ENCODE measurements at places on chromosomes 7 and 10.
A peak's percentile ranks its signal among the peaks of the same experiment; 100 is the strongest.

GRCh38 chr10:102608487-102608886 lies 35.8 kb upstream of the TRIM8 start:
- no peak for DNase-seq

DNA sequence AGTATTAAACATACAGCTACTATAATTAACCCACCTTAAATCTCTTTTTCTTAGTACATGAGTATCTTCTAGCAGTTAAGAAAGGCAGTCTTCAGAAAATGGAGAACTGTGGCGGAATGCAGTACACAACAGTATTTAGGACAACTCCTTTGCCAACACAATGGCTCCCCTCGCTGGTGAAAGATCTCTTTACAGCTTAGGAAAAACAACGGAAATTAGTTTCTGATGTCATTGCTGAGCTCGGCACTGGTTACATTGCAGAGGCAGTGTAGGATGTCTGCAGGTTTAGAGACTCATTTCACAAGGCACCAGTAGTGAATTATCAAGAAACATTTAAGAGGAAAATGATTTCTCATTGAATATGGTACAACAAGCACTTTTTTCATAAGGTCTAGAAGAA lies 43.4 kb downstream of the GLRX3 start:
- DNase-seq: peak; percentile 11

DNA sequence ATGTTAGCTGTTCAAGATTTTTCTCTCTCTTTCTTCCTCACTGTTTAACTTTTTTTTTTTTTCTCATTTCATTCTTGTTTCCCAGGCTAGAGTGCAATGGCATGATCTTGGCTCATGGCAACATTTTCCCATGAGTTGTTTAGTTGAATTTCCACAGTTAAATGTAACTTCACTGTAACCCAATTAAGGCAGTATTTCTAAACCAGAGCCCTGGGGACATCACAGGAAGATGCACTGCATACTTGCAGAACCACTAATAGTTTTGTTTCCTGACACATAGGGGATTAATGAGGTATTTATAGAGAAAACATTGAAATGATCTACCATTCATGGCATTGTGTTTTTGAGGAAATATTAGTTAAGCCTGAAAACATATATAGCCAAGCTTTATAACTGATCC lies 795.6 kb upstream of the GHITM start:
- no peak for DNase-seq

DNA sequence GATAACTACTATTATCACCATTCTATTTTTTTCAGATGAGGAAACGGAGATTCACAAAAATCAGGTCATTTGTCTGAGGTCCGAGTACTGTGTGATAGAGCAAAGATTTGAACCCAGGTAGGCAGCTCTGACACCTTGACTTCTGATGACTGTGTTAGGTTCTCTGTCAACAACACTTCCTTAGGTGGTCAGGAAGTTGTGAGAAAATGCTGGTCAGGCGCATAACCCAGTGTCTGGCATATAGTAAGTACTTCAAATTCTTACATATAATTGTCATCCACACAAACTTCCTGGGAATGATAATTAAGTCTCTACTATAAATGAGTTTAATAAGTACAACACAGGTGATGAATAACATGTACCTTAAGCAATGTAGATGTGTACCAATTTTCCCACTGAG lies 381.5 kb downstream of the NEBL start:
- no peak for DNase-seq

- DNase-seq: peak; percentile 84
Measured at GRCh38 chr7:37408291-37409228, 40.1 kb downstream of the ELMO1 start.

DNA sequence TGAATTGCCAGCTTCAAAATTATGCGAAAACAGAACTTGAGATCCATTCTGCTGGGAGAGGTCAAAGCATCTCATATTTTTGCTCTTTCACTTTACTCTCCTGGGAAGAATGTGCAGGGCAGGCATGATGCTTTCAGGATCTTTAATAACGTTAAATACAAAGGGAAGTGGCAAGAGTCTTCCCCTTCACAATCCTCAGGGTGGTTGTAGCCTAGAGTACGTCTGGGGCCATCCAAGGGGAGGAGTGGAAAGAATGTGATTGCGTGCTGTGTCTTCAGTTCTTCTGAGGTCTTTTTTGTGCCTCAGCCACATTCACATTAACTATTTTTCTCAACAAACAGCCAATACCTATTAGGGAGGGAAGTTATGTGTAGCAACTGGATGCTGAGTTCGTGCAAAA lies 207.3 kb downstream of the HGF start:
- no peak for DNase-seq

DNA sequence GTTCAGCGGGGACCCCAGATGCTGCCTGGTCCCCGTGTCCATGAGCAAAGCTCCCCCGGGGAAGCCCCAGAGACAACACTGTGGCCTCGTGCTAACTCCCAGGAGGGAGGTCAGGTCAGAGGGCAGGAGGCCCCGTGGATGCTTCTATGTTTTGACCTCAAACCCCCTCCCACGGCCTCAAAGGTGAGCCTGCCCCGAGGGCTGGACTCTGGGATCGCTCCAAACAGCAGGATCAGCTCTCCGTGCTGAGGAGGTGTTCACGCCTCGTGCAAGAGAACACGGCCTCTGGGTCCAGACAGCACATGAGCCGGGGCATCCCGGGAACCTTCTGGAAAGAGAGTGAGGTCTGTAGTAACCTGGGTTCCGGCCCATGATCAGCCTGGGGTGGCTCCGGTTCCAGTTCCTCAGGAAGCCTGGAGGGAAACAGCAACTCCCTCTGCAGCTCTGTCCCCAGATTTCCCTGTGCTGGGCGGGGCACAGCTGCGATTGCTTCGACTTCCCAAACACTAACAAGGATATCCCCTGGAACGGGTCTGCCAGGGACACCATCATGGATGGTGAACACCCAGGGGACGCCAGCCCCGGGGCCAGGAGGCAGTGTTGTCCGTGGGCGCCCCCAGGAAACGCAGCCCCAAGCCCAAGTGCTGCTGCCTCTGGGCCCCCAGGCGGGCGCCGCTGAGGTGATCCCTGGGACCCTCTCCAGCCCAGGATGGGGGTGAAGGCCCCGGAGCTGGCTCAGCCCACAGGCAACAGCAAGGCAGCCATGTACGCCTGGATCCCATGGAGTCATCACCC lies 18.0 kb upstream of the INPP5A start:
- DNase-seq: no peak

DNA sequence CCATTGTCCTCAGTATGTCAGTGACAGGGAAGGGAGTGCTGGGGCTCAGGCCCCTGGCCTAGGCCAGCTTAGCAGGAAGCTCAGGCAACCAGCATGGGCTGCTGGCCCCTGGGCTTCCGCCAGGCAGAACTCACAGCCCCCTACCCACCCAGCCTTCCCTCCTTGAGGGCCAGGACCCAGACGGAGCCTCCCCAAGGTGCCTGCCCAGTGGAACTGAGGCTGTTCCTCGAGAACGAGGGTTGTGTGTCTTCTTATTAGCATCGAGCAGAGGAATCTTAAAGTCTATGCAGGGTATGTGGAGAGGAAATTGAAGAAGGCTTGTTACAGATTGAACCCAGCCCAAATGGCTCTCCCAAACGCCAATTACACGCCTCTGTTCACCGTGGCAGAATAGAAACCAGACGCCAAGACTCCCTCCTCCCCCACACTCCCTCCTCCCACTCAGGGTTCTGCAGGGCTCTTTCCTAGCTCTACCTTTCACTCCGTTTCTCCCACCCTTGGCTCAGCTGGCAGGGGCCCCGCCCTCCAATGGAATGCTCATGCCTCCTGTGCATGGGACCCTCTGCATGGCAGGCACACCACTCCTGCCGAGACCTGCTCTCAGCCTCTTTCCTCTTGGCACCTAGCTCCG lies 134.4 kb downstream of the ZMIZ1 start:
- no peak for DNase-seq

GRCh38 chr7:116139807-116140206 lies 70.5 kb upstream of the TES start:
- no peak for DNase-seq

DNA sequence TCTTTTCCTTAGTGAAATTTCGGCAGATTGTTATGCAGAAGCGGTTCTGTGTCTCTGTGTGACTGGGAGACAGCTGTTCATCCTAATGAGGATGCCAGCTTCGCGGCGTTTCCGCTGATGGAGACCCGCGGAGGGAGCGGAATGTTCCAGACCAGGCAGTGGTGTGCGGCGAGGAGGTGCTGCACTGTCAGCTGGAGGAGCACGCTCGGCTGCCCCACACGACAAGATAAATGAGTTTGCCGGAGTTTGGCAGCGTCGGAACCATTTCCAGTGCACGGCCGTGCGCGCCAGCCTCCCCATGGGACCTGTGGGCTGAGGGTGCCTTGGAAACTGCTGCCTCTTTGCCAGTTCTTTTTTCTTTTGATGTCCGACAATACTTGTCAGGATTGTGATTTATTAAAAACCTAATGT lies 64.6 kb downstream of the WDR37 start:
- no peak for DNase-seq

GRCh38 chr7:33893377-33893776 lies 12.0 kb upstream of the BMPER start:
- DNase-seq: no peak

DNA sequence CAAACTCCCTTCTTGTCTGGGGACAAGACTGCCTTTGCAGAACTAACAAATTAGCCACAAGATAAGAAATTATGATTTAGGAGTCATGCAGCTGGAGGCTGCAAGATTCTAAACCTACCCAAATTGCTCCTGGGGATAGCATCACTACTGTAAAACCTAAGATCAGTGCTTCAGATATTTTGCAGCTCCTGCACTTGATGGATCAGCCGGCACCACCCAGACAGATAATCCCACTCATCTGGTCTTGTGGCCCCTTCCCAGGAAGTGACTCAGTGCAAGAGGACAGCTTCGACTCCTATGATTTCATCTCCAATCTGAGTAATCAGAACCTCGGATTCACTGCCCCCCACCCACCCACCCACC lies 181.9 kb downstream of the AKR1D1 start:
- DNase-seq: no peak

GRCh38 chr7:90648107-90648506 lies 52.0 kb downstream of the CDK14 start:
- DNase-seq: no peak

GRCh38 chr10:93999401-93999851 lies 5.7 kb downstream of the PLCE1 start:
- no peak for DNase-seq

DNA sequence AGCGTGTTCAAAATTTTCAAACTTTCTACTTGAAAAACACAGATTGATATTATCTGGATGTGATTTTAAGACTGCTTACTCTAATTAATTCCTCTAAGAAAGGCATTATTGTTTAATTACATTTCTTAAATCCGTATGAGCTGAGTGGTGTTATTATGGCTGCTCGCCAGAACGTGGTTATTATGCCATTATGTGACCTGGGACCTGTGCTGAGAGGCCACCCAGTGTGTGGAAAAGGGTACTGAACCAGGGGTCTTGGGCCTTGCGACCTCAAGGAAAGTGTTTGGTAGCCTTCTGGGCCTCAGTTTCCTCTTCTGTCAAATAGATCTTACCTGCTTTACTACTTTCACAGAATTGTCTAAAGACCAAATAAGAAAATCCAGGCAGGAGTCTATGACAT lies 15.4 kb downstream of the LGI1 start:
- DNase-seq: no peak

GRCh38 chr7:99089914-99090629 lies 53.8 kb downstream of the SMURF1 start:
- no peak for DNase-seq

- no peak for DNase-seq
Measured at GRCh38 chr10:12777840-12778585, 223.5 kb downstream of the CCDC3 start.

DNA sequence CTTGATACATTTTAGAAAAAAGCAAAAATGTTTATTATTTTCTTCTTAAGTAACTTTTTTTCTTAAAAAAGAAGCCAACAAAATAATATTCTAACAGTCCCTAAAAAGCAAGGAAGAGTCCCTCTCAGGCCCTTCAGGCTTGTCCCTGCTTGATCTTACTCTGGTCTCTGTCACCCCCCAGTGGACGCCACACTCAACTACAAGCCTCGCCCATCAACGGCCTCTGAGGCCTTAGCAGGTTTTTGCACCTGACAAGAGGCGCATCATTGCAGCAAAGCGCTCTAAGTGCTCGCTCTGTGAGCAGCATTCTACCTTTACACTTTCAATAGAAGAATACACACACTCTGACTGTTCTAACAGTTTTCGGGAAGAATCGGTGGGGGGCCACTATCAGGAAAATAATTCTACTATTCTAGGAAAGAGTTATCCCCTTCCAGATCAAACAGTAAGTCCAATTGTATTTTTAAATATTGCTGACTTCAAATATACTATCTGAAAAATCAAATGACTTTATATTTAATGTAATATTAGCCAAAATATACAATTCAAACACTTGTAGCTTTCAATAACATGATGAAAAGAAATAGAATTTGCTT lies 139.2 kb downstream of the USP6NL start:
- peak; percentile 61 for DNase-seq

GRCh38 chr10:73126343-73126742 lies 16.1 kb downstream of the NUDT13 start:
- no peak for DNase-seq

DNA sequence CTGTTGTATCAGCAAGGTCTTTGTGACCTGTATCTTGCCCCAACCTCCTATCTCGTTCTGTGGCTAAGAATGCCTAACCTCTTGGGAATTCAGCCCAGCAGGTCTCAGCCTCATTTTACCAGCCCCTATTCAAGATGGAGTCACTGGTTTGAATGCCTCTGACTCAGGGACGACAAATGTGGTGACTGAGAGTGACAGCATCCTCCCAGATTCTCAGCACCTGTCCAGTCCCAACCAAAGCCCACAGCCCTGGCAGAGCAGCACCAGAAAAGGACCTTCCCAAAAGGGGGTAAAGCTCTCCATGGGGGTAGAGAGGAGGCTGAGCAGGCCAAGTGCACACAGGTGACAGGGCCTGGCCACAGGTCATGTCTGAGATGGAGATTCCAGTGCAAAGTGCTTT lies 35.4 kb upstream of the GPAM start:
- no peak for DNase-seq

DNA sequence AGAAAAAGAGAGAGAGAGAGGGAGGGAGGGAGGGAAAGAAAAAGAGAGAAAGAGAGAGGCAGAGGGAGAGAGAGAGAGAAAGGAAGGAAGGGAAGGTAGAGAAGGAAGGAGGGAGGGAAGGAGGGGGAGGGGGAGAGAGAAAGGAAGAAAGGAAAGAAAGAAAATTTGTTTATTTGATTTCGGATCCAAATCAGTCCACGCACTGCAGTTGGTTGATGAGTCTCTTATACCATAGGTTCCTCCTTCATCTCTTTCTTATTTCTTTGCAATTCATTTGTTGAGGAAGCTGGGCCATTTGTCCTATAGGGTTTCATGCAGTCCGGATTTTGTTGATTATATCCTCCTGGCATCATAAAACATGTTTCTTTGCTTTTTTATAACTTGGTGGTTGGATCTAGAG lies 34.4 kb downstream of the AIFM2 start:
- no peak for DNase-seq

GRCh38 chr10:24382596-24382978 lies 173.6 kb downstream of the KIAA1217 start:
- no peak for DNase-seq

GRCh38 chr10:31749301-31749700 lies 179.3 kb downstream of the ARHGAP12 start:
- DNase-seq: no peak

- no peak for DNase-seq
Measured at GRCh38 chr10:61000769-61001730, 57.1 kb upstream of the RHOBTB1 start.

GRCh38 chr7:35720032-35720431 lies 25.1 kb upstream of the HERPUD2 start:
- no peak for DNase-seq
